ENCODE measurements at places on chromosomes 1 and 21. TPM values are rescaled to one million over a fixed set of nuclear protein-coding genes. Genes with fewer than 3 reads are reported as not detected.

Gene C1orf21
- total RNA-seq: 20.0 TPM

Gene CCDC30
- 0.65 TPM for total RNA-seq

GRCh38 chr21:45167796-45168222 lies 93.4 kb downstream of the ADARB1 start:
- peak; percentile 72 for DNase-seq

GRCh38 chr1:88917321-88918025 lies 26.1 kb upstream of the GTF2B start:
- DNase-seq: peak; percentile 8

- no peak for DNase-seq
Observed at GRCh38 chr1:89060091-89060490, 4.9 kb downstream of the GBP1 start.

GRCh38 chr21:33643658-33644311 lies 1.5 kb downstream of the ITSN1 start:
- DNase-seq: peak; percentile 44

DNA sequence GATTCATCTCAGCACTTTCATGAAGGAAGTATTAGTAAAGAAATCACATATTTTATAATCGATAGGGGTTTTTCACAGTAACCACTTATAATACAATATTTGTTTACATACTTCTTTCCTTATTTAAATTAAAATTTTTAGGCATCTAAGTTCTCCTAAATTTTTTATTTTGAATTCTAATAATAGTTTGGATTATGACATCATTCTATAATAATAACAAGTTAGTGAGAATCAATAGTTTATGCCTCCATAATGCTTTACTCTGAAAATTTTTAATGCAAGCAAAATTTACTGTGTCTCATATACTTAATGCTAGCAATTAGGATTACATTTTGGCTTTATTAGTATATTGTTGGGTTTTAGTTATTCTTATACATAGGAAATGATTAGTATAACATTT lies 252.2 kb downstream of the ZP4 start:
- DNase-seq: no peak

- DNase-seq: no peak
Observed at GRCh38 chr1:60859111-60859510, 223.2 kb upstream of the NFIA start.

GRCh38 chr1:226535666-226536065 lies 12.9 kb upstream of the STUM start:
- DNase-seq: no peak

DNA sequence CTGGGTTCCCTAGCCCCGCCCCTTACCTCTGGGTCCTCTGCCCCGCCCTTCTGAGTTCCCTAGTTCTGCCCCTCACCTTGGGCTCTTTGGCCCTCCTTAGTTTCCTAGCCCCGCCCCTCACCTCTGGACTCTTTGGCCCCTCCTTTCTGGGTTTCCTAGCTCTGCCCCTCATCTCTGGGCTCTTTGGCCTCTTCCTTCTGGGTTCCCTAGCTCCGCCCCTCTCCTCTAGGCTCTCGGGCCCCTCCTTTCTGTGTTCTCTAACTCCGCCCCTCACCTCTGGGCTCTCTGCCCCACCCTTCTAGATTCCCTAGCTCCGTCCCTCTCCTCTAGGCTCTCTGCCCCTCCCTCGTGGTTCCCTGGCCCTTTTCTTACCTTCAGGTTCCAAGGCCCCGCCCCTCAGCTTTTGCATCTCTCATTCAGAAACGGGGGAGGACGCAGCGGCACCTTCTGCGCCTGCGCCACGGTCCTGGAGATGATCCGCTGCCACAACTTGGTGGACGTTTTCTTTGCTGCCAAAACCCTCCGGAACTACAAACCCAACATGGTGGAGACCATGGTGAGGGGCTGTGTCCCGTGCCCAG lies 88.5 kb downstream of the PTPRU start:
- no peak for DNase-seq
